ENCODE measurements at places on chromosomes 3 and 15.

- peak; percentile 9 for DNase-seq
Observed at GRCh38 chr15:28944286-28944685, 58.5 kb downstream of the APBA2 start.

DNA sequence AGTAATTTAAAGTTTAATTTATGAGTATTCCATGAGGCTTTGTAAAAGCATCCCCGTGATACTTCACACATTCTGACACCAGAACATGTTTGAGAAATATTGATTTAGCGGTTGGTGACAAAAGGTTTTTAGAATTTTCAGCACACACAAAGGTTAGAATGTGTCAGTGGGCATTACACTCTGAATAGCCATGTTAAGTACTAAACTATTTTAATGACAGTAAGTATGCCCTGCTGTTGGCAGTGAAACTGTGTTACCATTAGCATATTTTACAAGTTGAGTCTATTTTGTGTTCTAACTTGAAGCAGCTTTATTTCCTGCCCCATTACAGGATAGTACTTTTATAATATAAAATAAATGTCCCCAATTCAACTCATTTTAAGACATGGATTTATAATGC lies 66.5 kb downstream of the ADAMTSL3 start:
- DNase-seq = no peak

- no peak for DNase-seq
Observed at GRCh38 chr3:38985981-38986380, 65.8 kb downstream of the SCN11A start.

DNA sequence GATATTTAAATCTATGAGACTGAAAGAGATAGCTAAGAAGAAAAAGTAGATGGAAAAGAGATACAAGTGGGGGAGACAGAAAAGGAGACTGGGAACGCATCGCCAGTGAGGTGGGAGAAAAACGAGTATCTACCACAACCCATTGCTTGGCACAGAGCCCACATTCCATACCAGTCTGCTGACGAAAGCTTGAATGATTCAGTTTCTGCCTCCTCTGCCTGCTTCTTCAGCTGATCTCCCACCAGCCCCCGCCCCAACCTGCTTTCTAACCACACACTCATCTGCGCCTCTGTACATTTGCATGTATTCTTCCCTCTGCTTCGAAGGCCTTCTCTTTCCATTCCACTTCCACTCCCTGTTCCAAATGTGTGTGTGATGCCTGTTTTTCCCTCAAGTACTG lies 188.1 kb downstream of the USP13 start:
- no peak for DNase-seq

DNA sequence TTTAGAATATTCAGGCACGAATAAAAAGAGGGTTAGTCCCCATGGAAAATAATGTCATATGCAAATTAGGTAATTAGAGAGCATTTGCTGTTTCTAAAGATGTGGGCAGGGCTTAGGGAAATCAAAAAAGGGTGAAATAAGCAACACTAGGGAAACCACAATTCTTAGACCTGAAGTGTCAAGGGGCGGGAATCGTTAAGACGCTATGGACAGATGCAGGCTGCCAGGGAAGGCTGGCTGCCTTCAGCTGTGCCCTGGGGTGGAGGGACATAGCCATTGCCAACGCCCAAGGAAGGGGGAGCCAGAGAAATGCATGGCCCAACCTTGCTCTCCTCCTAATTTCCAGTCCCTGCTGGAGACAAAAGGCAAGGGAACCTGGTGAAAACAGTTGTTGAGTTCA lies 141.7 kb upstream of the PROK2 start:
- DNase-seq = no peak

GRCh38 chr15:48402427-48403177 lies 71.4 kb downstream of the DUT start:
- DNase-seq = no peak

GRCh38 chr3:126438186-126438585 lies 37.5 kb downstream of the ZXDC start:
- no peak for DNase-seq

DNA sequence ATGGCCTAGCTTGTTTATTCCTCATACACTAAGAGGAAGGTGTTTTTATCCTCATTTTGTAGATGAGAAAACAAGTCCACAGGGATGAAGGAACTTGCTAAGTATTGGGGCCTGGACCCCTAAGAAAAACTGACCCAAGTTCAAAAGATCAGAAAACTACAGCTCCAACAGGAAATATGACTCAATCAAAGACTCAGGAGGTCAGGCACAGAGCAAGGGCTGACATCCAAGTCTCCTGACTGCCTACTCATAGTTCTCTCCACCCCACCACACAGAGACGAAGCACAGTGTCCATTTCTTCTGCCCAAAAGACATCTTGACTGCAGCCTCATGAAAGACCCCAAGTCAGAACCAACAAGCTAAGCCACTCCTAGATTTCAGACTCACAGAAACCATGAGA lies 26.9 kb upstream of the TPM1 start:
- no peak for DNase-seq

- peak; percentile 37 for DNase-seq
Observed at GRCh38 chr3:112767177-112767576, 79.5 kb downstream of the CD200R1L start.

All from GM10248 (cell line).